Left ventricle myocardium superior (tissue), 1 donor: ENCODE measurements at places on chromosomes 7 and 10. TPM values are rescaled to one million over a fixed set of nuclear protein-coding genes. Genes with fewer than 3 reads are reported as not detected.

GRCh38 chr10:80700760-80701444, 163.2 kb downstream of the SH2D4B start:
- DNase-seq: no peak

- DNase-seq: no peak
Observed at GRCh38 chr10:126776168-126776567, 105.7 kb upstream of the C10orf90 start.

DNA sequence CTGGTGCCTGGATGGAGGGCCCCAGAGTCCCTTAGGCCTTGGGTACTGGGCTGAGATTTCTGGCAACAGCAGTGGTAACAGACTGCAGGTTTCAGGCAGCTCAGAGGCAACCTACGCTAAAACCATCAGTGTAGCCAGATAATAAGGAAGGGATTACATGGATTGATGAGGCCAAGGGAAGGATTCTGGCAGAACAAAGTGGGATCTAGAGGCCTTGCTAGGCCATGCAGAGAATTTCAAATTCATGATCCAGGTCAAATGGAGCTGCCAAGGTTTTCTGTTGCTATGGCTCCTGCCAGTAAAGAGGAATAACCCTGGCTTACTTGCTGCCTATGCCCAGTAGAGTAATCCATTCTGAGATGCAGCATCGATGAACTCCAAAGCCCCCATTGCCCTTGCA, 445.7 kb downstream of the ADRA2A start:
- DNase-seq: no peak

PIK3CG gene
- total RNA-seq: 2.3 TPM

GRCh38 chr7:117270371-117270770, 52.5 kb downstream of the WNT2 start:
- DNase-seq: no peak

THSD7A gene
- 1.0 TPM for total RNA-seq

DNA sequence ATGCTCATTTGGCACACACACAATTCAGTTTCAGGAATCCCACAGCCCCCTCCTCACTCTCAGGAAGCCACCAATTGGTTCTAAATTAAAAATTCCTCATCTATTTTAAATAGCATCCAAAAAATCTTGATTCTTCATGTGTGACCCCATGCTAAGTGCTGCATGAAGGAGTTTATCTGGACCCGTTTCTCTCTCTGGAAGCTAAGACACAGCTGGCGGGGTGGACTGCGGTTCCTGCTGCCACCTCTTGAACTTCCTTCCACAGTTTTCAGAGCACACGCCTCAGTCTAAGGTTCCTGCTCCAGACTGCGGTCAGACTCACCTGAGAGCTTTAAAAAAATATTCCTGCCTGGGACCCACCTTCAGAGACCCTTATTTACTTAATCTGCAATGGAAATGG, 34.5 kb downstream of the LYZL1 start:
- DNase-seq: no peak

ZNF365 gene
- not detected for total RNA-seq

GRCh38 chr10:107834706-107835105, 670.2 kb upstream of the SORCS1 start:
- DNase-seq: no peak

- DNase-seq: no peak
Observed at GRCh38 chr7:82164813-82165212, 278.8 kb downstream of the CACNA2D1 start.
